Activated CD4-positive, alpha-beta memory T cell treated with anti-CD3 and anti-CD28 coated beads, Interleukin-2, amount 10 ng/mL, durations not matched to agents 7 days and 5 days (primary cell): ENCODE measurements at places on chromosomes 5 and 9. TPM values are rescaled to one million over a fixed set of nuclear protein-coding genes. Genes with fewer than 3 reads are reported as not detected.

OLFML2A gene
- total RNA-seq = not detected

SHC3 gene
- total RNA-seq = not detected

BAG1 gene
- 56.3 TPM for total RNA-seq

GRCh38 chr9:73210886-73211666 is 59.4 kb downstream of the ANXA1 start:
- DNase-seq = no peak

DNA sequence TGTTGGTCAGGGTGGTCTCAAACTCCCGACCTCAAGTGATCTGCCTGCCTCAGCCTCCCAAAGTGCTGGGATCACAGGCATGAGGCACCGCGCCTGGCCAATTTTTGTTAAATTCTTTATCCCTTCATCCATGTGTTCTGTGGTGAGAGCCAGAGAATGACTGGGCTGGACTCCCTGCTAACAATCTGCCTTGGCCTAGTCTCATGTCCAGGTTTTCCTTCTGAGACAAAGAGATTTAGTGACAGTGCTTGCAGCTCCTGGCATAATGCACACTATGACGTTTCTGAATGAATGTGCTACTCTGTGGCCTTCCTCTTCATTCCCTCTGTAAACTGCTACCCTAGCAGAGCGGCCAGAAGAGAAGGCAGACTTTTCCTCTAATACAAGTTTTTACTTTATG is 79.3 kb downstream of the FOXD1 start:
- DNase-seq = no peak

GRCh38 chr5:64594025-64594424 is 88.2 kb downstream of the RGS7BP start:
- no peak for DNase-seq

FIBCD1 gene
- total RNA-seq = not detected

- no peak for DNase-seq
These were observed 7.0 kb upstream of the GPR21 start for GRCh38 chr9:123026425-123026824.

SLCO4C1 gene
- total RNA-seq = 3.6 TPM

NTRK2 gene
- total RNA-seq = 2.2 TPM

IGFBPL1 gene
- total RNA-seq = 0.20 TPM

GRCh38 chr5:111447822-111448221 is 64.5 kb downstream of the STARD4 start:
- no peak for DNase-seq

- no peak for DNase-seq
These were observed 19.9 kb downstream of the ABLIM3 start for GRCh38 chr5:149161026-149161687.

GRCh38 chr5:148815578-148815977 is 10.8 kb upstream of the ADRB2 start:
- no peak for DNase-seq

- DNase-seq = peak; percentile 75
These were observed at the start of gene ANXA6 for GRCh38 chr5:151157426-151158286. ANXA6 (minus strand) TSS chr5:151157779; CDS start chr5:151147901, 9,878 bp downstream.

C9orf153 gene
- not detected for total RNA-seq

DNA sequence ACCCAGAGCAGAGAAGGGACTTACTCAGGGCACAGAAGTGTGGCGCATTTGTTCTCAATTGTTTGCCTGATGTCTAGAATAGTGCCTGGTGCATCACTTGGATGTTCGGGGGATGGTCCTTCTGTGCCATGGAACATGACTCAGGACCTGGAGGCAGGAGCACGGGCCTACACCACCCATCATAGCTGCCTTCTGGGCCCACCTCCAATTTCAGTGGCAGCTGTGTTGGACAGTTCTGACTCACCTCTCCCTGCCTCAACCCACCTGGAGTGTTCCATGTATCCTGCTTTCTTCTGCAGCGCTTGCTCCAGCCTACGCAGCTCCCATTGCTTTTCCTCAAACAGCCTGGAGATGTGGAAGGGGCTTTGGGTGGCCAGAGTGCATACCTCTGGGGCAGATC is 12.5 kb upstream of the CXCL14 start:
- DNase-seq = no peak
